ENCODE measurements at places on chromosomes 12 and 14. TPM values are rescaled to one million over a fixed set of nuclear protein-coding genes. Genes with fewer than 3 reads are reported as not detected.

Gene OVCH1
- 0.21 TPM for total RNA-seq

Gene MIP
- total RNA-seq, result 0.07 TPM

Gene ACOT6
- not detected for total RNA-seq

Gene FAM90A1
- 0.11 TPM for total RNA-seq

Gene LRCOL1
- not detected for total RNA-seq

Gene MYO1H
- not detected for total RNA-seq

Gene POTEM
- not detected for total RNA-seq
